ENCODE measurements at places on chromosomes 3 and 15. TPM values are rescaled to one million over a fixed set of nuclear protein-coding genes. Genes with fewer than 3 reads are reported as not detected.

CHRD gene
- total RNA-seq: not detected

OR4M2 gene
- not detected for total RNA-seq

FETUB gene
- total RNA-seq: not detected

MAP6D1 gene
- total RNA-seq: 3.3 TPM

UPK1B gene
- total RNA-seq: not detected

MYEF2 gene
- total RNA-seq: 9.9 TPM

CMTM7 gene
- total RNA-seq: 47.6 TPM

RAB11A gene
- total RNA-seq: 143 TPM

All from activated CD8-positive, alpha-beta memory T cell treated with anti-CD3 and anti-CD28 coated beads for 36 hours (primary cell).